ENCODE measurements at places on chromosomes 3 and 15. TPM values are rescaled to one million over a fixed set of nuclear protein-coding genes. Genes with fewer than 3 reads are reported as not detected.

- no peak for DNase-seq
Measured at GRCh38 chr3:132854856-132855535, 132.8 kb upstream of the NPHP3 start.

DNA sequence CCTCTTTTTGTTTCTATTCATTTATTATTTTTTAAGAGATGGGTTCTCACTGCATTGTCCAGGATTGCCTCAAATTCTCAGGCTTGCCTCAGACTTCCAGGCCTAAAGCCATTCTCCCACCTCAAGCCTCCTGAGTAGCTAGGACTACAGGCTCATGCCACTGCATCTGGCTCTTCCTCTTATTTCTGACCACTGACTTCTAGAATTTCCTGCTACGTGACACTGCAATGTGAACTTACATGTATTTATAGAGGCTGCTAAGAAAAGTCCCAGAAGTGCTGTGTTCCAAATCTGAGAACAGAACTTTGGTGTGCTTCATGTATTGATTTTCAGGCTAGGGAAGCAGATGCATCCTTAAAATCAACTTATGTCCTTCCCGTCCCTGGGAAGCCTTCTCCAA, 407.4 kb downstream of the RSL24D1 start:
- DNase-seq, result no peak

DNA sequence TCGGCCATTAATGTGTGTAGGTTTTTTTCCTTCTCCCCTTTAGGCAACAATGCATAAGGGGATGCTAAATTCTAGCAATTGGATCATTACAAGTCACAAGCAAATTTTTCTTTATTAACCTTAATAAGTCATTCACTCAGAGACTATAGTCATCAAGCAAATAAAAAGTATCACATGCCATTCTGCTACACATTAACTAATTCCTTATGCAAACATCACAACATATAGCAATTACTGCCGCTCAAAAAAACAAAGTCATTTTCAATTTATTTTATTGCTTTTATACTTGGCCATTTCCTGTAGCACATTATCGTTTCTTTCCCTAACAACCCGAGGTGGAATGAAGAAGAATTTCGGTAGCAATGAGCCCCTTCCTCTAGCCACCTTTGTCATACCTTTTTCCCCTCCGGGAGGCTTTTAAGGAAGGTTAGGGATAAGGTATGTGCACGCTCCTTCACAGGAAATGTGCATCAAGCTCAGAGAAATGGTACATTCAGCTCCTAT, 421.2 kb downstream of the TIGIT start:
- no peak for DNase-seq

DNA sequence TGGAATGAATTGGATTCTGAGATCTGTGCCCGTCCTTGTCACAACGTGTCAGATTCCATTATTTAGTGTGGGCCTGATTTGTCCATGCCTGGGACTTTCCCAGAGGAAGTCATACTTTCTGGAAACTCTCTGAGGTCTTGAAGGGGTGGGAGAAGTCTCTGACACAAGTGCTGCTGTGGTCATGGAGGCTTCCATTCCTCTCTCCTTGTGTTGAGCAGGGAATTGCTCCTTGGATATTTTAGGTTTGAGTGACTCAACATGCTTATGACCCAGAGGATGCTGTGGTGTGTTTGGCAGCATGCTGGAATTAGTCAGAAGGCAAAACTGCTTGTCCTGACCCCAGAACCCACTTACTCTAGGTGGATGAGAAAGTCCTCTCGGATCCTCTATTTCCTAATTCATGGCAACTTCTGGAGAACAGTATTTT, 132.1 kb downstream of the LPP start:
- DNase-seq, result peak; percentile 99

- DNase-seq, result no peak
Measured at GRCh38 chr3:76694063-76694462, 345.8 kb upstream of the ROBO2 start.

Gene MST1
- total RNA-seq, result 7.7 TPM

Gene PLCH1
- not detected for total RNA-seq

Data from LHCN-M2 (cell line).